Placental epithelial cell (primary cell): ENCODE measurements at places on chromosomes 2 and 18. TPM values are rescaled to one million over a fixed set of nuclear protein-coding genes. Genes with fewer than 3 reads are reported as not detected.

The HAT1 gene
- 32.6 and 42.6 TPM in 2 replicates for total RNA-seq

The RAX gene
- not detected in 2 replicates for total RNA-seq

The TLK1 gene
- 15.0 and 17.7 TPM in 2 replicates for total RNA-seq

The TTN gene
- total RNA-seq: under 0.01 TPM in 2 replicates

The ZNF397 gene
- 16.5 and 23.2 TPM in 2 replicates for total RNA-seq

The SERPINB7 gene
- 0.79 and 15.1 TPM in 2 replicates for total RNA-seq

The SLC8A1 gene
- total RNA-seq: 4.3 and 8.2 TPM in 2 replicates
